Stimulated activated CD4-positive, alpha-beta T cell treated with anti-CD3 and anti-CD28 coated beads, Interleukin-15, amount 100 ng/mL, for 1 hour (primary cell): ENCODE measurements at places on chromosomes 1 and 21.

- no peak for DNase-seq
Observed at GRCh38 chr1:225462429-225462713, 34.5 kb upstream of the LBR start.

DNA sequence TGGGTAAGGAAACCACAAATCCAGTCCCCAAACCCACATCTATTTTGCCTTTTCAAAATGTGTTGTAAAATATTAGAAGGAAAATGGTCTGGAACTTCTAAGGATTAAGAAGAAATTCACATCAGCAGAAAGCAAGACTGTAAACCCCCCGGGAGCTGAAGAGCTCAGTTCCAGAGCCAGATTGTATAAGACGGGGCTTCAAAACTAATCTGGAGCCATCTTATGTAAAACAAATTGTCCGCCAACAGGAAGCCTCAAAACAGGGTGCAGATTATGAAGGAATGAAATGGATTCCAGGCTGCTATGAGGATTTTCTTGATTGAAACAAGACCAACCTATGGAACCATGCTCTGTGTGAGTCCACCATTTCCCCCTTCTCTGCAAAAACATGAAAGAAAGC is 25.1 kb upstream of the HUNK start:
- no peak for DNase-seq

DNA sequence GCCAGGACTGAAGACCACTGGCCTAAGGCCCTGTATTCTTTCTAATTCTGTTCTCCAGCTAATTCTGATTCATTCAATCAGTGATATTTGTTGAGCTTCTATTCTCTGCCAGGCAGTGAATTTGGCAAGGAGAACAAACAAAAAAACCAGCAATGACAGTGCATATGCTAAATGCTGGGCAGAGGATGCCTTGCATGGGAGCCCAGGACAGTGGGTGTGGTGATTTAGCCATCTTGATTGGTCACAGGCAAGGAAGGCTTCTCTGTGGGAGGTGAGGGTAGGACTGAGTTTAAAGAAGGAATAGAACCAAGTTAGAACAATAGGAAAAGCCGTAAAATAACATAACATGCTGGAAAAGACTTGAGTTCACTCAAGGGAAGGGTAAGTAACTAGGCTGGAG is 9.2 kb upstream of the CPT2 start:
- no peak for DNase-seq

- DNase-seq = no peak
Observed at GRCh38 chr1:221563476-221563921, 178.4 kb downstream of the DUSP10 start.

DNA sequence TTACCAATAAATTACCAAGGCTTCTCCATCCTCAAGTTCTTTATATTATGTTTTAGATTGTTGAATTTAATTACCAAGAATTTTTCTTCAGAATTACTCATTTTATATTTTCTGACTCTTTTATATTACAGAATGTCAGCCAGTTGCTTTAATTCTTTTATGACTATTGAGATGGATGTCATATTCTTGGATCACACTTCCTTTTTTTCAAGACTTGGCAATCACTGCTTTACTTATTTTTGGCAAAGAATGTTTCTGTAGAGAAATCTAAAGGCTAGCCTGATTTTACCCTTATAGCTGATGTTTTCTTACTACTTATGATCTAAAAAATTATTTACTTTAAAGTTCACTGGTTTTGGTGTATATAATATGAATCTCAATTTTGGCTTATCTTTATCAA is 721.1 kb upstream of the TMPRSS15 start:
- DNase-seq = no peak

DNA sequence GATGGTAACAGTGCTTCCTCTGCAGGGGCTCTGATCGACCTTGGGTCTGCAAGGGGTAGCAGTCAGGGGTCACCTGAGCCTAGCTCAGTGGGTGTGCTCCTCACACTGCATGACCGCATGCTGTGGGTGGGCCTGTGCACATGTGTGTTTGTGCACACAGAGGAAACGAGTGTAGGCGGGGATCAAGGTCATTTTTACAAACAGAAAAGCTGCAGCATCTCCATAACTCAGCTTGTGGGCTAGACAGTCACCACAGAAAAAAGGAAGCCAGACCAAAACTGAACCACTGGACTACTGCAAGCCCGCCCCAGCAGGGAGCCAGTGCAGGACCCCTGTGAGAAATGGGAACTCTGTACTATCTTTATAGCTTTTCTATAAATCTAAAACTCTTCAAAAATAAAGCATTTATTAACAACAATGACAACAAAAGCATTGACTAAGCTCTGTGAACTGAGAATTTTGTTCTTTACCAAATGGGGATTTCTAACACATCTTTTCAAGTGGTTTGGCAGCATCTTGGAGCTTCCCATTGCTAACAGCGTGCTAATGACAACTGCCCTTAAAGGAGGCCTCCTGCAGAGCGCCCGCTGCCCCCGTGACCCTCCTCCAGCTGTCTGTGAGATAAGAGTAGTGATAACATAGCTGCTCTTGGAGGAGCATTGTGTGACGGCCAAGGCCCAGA is 19.9 kb upstream of the NEK2 start:
- no peak for DNase-seq

- DNase-seq = peak; percentile 86
Observed at GRCh38 chr1:151540021-151540981, at the start of gene TUFT1. Gene TUFT1, plus strand, starts transcription at chr1:151540309. Its CDS starts 58 bp downstream, at chr1:151540367.

GRCh38 chr21:41429305-41429704 is 3.3 kb downstream of the MX1 start:
- no peak for DNase-seq

- no peak for DNase-seq
Observed at GRCh38 chr1:72540674-72541073, 258.3 kb upstream of the NEGR1 start.

GRCh38 chr1:193988885-193989284 is 802.5 kb upstream of the B3GALT2 start:
- no peak for DNase-seq

DNA sequence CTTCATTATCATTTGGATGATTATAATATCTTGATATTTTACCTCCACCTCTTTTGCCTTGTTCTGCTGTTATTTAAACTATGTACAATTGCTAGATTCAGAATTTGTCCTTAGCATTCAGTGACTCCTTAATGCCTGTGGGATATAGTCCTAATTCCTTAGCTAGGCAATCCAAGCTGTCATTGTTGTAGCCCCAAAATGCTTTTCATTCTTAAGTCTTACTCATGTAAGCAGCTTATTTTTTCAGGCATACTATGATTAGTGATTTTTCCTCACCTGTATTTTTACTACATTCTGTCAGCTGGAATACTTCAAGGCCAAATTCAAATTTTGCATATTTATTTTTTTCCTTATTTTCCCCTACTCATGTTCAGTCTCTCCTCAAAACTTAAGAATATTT is 13.4 kb downstream of the PKN2 start:
- DNase-seq = no peak

DNA sequence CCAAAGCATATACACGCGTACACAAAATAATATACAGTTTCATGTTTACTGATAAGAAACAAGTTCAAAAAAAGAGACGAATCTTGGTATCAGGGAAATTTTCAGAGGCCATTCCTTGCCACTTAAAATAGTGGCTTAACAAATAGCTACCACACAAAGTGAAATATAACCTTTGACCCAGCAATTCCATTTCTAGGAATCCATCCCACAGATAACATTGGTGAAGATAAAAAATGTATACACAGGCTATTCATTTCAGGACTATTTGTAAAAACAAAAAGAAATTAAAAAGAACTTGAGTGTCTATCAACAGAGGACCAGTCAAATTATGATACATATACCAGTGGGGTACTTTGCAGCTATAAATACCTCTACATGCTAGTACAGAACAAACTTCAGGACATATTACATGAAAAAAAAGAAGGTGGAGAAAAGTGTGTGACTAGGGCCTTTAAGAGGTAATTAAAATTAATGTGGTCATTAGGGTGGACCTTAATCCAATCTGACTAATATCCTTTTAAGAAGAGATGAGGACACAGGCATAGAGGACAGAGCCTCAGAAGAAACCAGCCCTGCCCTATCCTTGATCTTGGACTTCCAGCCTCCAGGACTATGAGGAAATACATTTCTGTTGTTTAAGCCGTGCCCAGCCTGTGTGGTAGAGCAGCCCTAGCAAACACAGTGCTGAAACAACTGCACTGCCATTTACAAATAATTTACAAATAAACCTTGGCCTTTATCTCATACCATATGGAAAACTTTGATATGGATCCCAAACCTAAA is 7.8 kb downstream of the UBE2G2 start:
- DNase-seq = no peak

DNA sequence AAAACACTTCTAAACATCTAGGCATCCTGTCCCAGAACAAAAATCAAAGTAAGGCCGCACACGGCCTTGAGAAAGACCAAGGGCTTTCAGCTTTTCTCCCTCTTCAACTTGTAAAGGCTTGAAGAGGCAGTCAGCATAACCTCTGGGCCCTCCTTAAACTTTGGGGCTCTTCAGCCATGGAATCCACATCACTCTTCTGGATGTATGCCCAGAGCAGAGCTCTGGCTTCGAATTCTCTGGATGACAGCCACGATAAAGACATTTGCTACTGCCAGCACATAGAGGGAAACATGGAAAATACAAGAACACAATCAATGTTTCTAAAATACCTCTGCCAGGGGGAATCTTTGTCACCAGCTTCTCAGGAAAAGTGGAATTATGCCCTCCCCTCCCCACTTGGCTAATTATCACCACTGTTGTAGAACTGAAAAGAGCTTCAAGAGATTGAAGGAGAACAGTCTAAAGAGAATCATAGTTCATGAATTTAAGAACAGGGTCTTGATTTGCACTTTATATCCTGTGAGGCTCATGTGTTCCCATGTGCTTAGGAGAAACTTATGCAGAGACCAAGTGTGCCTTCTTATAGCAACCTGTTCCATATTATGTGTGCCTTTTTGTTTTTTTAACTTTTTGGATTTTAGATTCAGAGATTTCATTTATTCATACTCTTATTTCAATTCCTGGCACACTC is 39.0 kb upstream of the DPT start:
- no peak for DNase-seq

DNA sequence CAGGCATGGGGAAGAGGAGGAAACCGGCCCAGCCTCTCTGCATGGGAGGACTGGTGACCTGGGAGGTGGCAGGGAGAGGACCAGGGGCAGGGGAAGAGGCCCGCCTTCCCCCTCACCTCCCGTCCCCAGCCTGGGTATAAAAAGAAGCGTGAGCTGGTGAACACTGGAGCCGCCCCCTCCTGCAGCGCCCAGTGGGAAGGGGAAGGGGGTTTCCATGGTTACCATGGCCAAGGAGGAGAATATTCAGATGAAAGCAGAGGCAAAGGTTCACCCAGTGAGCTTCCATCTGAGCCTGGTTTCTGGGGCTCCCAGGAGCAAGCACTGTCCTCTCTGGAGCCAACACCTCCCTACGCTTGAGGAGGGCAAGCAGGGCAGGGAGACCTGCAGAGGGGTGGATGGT is 54.9 kb downstream of the ACOT7 start:
- DNase-seq = no peak

- DNase-seq = no peak
Observed at GRCh38 chr1:94925561-94926125, 1.3 kb downstream of the CNN3 start.

DNA sequence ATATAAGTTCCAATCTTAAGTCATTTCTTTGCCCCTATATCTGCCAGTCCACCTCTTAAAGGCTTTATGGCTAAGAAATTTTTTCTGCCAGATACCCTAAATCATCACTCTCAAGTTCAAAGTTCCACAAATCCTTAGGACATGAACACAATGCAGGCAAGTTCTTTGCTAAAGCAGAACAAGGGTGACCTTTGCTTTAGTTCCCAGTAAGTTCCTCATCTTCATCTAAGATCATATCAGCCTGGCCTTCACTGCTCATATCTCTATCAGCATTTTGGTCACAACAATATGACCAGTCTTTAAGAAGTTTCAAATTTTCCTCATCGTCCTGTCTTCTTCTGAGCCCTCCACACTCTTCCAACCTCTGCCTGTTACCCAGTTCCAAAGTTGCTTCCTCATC is 402.2 kb upstream of the RUNX1 start:
- no peak for DNase-seq

DNA sequence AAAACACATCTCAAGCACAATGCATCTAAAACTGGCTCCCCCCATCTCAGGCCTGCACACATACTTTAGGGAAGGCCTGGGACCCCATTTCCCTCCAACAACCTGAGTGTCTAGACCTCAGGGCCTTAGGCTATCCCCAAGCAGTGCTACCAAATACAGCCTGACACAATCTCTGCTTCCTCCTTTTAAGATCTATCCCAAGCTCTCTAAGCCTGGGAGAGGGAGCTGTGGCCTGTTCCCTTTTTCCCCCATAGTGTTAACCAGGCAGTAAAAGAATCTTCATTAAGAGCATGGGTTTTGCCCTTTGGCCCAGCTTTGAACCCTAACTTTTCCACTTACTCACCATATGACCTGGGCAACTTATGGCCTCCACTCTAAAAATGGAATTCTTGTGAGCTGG is 10.8 kb upstream of the COL8A2 start:
- DNase-seq = no peak

DNA sequence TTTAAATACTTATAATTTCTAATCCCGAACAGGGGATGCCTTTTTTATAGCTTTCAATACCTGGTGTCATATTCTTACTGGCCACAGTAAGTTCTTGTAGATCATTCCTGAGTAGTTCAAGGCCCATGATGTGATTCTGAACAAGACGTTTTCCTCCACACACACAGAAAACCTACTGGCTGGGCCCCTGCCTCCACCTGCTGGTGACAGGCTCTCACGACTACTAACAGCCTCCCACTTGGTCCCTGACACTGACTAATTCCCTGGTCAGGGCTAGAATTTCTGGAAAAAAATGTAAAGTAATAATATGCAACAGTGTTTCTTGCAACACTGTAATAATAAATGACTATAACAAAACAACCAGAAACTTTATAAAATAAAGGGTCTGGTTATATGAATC is 50.4 kb upstream of the RIPK4 start:
- no peak for DNase-seq

DNA sequence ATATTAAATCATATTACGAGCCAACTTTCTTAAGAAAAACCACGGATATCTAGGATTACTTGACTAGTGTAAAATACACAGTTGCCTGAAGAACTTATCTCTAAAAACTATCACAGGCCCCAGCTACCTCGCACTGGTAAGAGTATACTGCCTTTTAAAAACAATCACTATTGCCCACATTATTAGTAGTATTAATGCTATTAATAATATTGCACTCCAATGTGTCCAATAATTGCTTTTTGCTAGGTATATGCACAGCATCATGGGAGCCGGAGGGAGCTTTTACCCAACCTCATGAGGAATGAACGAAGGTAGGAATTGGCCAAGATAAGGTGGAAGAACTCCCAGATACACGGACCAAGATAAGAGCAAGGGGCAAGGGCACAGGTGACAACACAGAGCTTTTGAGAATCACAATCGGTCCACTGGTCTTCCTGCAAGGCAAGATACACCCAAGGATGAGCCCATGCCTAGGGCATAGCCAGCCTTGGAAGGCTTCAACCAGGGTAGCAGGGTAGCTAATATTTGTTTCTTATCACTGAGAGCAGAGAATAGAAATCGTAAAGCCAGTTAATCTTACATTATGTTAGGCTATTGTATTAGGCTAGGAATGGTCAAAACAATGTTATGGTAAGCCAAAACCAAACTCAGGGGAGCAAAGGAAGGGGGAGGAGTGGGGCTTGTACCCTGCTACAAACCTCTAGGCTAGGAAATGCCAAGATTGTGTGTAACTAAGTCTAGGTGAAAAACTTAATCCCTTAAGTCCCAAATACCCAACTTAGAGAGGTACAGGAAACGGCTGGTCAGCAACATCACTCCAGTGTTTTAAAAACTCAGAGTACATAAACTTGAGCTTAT is 9.4 kb downstream of the GLUL start:
- no peak for DNase-seq
